Progenitor cell of endocrine pancreas (in vitro differentiated cells): ENCODE measurements at places on chromosomes 11 and 22. TPM values are rescaled to one million over a fixed set of nuclear protein-coding genes. Genes with fewer than 3 reads are reported as not detected.

DNA sequence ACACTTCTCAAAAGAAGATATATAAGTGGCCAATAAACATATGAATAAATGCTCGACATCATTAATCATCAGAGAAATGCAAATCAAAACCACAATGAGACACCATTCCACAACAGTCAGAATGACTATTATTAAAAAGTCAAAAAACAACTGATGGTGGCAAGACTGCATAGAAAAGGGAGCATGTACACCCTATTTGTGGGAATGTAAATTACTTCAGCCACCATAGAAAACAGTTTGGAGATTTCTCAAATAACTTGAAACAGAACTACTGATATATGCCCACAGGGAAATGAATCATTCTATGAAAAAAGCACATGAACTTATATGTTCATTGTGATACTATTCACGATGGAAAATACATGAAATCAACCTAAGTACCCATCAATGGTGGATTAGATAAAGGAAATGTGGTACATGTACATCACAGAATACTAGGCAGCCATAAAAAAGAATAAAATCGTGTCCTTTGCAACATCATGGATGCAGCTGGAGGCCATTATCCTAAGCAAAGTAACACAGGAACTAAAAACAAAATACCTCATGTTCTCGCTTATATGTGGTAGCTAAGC is 42.4 kb downstream of the GLYATL2 start:
- H3K4me3 ChIP-seq: no peak overlapping the region
- no peaks in the 10 kb centered on the region for H3K4me1 ChIP-seq
- H3K27ac ChIP-seq: no peak overlapping the region

GPR83 gene
- total RNA-seq: 0.31 and 0.62 TPM in 2 replicates

DNA sequence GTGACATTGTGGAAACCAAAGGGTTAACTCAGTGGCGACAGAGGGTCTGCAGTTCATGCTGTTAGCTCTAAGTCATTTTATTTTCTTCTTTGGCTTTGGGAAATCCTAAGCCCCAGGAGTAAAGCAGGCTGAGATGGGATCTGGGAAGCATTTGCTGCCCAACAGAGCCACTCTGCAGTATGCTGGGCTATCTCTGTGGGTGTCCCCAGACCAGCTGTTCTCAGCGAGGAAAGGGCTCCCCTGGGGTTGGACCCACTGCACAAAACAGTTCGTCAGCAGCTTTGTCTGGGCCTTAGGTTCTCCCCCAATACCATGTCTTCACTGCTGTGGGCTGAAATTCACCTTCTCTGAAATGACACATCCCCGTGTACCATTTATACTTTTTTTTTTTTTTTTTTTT is 34.0 kb downstream of the KREMEN1 start:
- DNase-seq: no peak
- H3K27me3 ChIP-seq: no peaks in the 10 kb centered on the region
- H3K36me3 ChIP-seq: peaks cover 5% of the 10 kb centered on the region
- H3K27ac ChIP-seq: no peak overlapping the region

DNA sequence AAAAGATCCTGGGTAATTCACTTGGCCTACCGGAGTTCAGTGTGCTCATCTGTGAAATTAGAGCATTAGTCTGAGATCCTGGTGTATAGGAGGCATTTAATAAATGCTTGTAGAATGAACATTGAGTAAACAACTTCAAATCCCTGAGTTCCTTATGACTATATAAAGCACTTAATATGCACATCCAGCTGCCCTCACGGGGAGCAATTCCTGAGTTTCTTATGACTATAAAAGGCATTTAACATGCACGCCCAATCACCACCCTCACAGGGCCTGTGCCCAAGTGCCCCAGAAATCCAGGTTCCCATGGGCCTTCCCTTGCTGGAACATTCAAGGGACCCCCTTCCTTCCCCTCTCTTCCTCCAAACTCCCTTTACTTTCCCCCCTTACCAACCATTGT is 13.6 kb downstream of the DRD2 start:
- DNase-seq: no peak
- H3K27me3 ChIP-seq: peaks cover 29% of the 10 kb centered on the region
- no peak overlapping the region for H3K27ac ChIP-seq
- no peak overlapping the region for H3K4me3 ChIP-seq

DNA sequence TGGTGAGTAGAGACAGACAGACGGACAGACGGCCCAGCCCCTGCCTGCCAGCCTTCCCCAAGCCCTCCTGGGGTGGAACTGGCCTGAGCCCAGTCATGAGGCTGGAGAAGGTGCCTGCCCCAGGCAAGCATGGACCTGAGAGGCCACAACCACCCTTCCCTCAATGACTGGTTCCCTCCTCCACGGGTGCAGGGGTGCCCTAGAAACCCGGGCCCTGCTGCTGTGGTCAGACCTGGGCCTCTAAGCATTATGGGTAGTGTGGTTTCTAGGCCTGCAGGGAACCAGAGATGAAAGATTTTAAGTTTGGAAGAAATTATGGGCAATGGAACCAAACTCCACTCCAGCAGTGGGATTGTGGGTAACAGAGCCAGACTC is 13.5 kb downstream of the RHBDD3 start:
- no peaks in the 10 kb centered on the region for H3K27me3 ChIP-seq
- H3K4me1 ChIP-seq: no peaks in the 10 kb centered on the region
- H3K4me3 ChIP-seq: no peak overlapping the region
- DNase-seq: no peak

GRCh38 chr22:29315286-29316140 is at the start of gene RASL10A:
TSS of gene RASL10A (minus strand) at chr22:29315697. CDS start at chr22:29315246, 451 bp downstream.
- H3K27me3 ChIP-seq: peaks cover 45% of the 10 kb centered on the region
- H3K27ac ChIP-seq: peak within 1 kb of the TSS; percentile 71
- H3K4me1 ChIP-seq: no peaks in the 10 kb centered on the region
- H3K4me3 ChIP-seq: peak within 1 kb of the TSS; percentile 52
